ENCODE measurements at places on chromosomes 5 and 9.

DNA sequence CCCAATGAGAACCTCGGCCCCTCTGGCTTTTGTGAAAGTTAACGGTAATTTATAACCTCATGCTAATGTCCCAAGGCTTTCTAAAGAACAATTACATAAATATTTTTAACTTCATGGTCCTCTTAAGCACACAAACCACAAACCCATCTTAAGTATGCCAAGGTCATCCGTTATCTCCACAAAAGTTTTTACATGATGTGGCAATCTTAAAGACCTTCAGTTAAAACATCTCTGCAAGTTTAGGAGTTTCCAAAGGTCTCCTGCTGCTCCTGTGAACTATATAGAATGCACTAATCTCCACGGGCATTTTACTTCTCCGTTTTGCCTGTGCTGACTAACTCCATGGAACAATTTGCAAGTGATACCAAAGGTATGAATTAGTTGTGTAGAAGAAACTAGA lies 228.2 kb downstream of the TLE1 start:
- no peak for DNase-seq

DNA sequence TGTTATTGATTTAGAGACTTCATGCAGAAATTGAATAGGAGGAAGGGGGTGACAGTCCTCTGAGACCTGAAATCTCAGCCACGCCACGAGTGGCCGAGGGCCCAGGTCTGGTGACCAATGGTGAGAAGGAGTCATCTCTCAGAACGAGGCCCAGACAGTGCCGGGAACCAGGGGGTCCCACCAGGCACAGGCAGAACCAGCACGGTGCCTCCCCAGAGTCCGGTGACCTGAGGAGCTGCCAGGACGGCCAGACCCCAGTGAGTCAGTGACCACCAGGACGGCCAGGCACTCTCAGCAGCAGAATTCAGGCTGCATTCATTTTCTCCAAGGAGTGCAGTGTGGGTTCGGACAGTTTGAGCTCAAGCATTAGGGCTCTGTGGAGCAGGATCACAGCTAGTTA lies 43.8 kb upstream of the NKD2 start:
- DNase-seq = no peak

DNA sequence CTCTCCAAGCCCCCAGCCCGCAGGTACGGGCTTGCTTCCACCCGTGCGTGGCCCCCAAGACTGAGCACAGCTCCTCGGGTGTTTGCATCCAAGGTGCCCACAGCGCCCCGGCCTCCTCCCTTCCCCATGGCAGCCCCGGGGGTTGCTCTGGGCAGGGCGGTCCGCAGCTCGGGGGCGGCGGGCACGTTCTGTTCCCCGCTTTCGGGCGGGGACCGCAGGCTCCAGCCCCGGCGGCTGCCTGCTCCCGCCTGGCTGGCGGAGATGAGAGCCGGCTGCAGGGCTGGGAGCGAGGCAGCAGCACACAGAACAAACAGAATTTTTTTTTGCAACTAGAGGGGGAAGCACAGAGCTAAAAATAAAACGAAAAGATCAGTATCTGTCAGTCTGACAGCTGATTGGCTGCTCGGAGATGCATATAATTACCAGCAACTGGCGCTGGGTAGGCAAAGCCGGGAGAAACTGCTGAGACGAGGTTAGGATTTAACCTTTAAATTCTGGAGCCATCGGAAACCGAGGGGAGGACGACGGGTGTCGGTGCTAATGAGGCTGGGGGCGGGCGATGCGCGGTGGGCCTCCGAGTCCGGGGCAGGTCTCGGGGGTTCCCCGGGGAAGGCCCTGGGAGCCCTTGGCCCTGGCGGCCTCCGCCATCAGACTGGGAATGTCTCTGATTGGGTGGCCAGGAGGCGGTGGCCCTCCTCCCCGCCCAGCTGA lies 142.7 kb upstream of the IER5L start:
- DNase-seq = peak; percentile 80

DNA sequence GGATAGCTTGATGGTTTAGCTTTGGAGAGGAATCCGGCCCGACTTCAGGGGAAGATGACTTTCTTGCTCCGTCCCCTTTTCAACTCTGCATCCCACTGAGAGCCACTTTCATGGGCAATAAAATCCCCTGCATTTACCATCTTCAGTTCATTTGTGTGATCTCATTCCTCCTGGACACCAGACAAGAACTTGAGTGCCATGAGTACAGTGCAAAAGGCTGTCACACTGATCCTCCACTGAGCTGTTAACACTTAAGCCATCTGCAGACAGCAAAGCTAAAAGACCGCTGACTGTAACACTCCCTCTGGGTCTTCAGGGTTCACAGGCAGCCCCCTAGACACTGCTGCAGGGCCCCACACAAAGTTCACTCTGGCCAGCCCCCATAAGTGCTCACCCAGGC lies 48.3 kb upstream of the TCERG1 start:
- DNase-seq = no peak

DNA sequence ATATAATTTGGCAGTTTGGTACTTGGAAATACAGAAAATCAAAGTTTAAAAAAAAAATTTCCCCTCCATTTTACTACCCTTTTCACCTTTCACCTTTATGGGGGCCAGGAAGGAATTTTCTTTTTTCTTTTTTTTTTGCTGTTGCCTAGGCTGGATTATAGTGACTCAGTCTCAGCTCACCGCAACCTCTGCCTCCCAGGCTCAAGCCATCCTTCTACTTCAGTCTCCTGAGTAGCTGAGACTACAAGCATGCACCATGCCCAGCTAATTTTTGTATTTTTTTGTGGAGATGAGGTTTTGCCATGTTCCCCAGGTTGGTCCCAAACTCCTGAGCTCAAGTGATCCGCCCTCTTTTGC lies 9.1 kb downstream of the CHMP5 start:
- DNase-seq = no peak

DNA sequence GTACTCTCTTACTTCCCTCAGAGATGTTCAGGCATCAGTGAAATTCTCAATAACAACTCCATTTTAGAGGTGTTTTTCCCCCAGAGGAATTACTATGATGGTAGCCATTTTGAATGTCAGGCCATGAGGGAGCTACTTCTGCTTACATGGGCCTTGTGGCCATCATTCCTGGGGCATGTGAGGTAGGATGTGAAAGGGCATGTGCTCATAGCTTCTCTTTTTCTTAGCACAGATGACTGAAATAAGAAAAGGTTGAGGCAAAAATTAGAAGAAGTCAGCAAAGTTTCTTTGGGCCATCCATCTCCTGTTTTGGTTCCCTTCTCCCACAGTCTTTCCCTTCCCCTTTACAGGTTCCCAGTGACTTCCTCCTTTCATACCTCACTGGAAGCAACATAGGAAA lies 68.8 kb downstream of the FEM1C start:
- DNase-seq = no peak

- DNase-seq = no peak
Measured at GRCh38 chr9:76996700-76997099, 22.8 kb upstream of the FOXB2 start.

DNA sequence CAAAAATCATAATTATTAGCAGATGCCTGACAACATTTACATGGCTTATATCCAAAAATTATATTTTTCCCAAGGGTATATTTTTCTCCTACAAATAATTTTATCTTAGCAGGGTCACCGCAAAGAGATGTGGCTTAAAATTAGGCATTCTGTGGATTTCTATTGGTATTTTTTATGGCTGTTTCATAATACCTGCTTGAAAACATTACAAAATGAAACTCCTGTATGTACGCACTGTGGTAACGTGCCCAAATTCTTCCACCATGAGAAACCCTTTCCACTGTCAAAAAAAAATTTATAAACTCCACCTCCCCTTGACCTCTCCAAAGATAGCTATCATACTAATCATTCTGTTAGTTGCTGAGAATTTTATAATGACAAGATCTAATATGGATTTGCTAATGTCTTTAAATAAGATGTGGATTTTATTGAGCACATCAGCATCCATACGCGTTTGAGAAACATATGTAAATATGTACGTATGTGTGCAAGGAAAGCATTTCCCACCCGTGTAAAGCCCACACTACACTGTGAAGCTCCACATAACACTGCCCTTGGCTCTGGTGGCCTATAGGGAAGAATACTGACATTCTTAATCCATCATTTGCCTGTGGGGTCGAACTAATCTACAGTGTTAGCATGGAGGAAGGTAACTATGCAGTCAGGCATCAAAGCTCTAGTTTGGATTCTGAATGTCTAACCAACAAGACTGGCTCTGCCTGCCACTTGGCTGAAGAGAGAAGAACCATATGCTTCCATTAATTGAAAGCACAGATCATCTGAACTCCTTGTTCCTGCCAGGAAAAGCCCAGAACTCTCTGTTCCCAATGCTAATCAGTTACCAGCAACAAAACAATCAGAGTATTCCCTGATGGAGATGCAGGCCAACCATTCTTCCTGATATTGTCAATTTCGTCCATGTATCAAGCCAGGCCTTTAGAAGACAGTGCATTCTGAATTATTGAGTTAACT lies 244.7 kb downstream of the SPOCK1 start:
- DNase-seq = no peak

- no peak for DNase-seq
Measured at GRCh38 chr5:58085800-58086199, 374.1 kb downstream of the PLK2 start.

- DNase-seq = no peak
Measured at GRCh38 chr9:8800196-8800595, 1000.6 kb upstream of the DMAC1 start.

- DNase-seq = no peak
Measured at GRCh38 chr5:95976606-95977005, 15.0 kb upstream of the ELL2 start.

DNA sequence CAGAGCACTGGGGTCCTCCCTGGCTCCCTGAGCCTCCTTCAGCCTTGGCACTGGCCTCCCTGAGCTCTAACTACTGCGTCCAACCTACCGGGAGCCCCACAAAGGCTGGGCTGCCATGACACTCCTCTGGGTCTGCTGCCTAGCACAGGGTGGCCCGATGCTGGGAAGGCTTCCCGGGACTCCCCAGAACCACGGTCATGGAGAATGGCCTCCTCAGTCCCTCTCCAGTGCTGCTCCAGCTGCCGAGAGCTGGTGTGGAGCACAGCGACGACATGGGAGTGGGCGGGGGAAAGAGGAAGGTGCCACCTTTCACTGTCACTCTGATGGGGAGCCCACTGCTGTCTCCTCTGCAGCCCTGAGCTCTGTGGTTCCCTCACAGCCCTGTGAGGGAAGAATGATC lies 61.5 kb upstream of the RNF130 start:
- DNase-seq = no peak

DNA sequence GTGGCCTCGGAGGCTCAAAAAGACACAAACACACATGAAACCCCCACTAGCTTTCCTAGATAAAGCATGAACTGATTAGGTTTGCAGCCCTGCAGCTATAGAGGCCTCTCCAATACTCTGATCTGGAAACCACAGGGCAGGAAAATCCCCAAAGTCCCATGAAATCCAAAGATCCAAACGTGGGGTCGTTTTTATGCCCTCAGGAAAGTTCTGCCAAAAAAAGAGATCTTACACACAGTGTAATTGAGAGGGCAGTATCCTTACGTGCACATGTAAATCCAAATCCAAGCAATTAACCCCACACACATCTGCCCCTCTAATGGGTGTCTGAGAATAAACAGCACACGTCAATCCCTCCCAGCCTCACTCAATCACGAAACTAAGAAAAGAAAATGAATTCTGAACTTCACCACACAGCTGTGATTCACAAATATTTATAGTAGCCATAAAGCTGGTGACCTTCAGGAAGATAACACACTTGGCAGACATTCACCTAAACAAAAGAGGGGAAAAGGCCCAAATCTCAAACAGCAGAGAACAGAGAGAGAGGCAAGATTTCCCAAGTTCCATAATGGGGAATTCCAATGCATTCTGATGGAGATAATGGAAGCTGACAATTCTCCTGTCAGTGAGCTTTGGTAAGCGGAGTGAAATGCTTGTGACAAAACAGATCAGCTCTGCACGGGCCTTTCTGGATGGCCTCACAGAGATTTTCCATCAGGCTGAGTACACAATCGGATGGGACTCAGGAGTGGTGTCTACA lies 114.2 kb downstream of the SEMA5A start:
- no peak for DNase-seq

GRCh38 chr9:18689921-18690320 lies 216.0 kb downstream of the ADAMTSL1 start:
- DNase-seq = no peak

- DNase-seq = no peak
Measured at GRCh38 chr9:77495834-77496671, 152.1 kb downstream of the GNA14 start.

DNA sequence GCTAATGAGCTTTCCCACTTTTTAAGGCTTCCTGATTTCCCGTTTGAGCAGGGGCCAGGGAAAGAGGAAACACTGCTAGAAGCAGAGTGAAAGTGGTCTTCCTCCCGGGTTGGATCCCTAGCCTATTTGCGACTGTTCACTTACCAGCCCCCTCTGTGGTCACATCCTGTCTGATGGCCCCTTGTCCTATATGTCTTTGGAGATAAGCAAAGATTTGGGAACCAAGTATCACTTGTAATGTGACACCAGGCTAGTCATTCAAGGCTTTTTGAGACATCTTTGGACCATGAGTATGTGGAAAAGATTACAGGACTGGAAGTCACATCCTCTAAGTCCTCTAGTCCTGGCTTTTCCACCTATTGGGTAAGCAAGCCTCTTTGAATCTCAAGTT lies 6.1 kb downstream of the DNAJB5 start:
- no peak for DNase-seq

DNA sequence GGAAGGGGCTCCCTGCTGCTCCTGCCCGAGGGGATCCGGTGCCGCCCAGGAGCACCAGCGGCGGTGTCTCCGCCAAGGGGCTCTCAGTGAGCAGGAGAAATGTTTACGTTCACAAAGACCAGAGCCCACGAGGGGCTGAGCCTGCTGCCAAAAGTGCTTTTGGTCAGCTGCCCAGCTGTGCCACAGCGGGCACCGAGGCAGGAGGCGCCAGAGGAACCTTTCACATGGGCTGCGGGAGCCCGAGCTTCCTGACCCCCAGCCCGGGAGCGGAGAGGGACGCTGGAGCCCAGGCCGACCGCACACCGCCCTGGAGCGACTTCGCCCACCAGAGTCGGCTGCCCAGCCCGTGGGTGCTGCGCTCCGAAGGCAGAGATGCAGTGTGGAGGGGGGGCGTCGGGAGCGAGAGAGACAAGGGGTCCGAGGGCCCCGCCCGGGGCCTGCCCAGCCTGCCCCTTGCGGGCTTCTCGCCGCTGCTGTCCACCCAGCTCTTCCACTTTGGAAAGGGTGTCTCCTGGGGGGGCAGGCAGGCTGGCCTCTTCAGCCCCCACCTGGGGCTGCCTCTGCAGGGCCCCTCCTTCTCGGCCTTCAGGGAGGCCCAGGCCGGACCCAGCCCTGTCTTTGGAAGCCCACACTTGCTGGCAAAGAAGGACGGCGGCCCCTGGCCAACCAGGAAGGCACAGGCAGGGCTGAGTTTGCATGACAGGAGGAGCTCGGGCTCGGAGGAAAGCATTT lies 7.9 kb downstream of the PPP1R26 start:
- no peak for DNase-seq

- DNase-seq = no peak
Measured at GRCh38 chr9:121788686-121789366, 137.4 kb downstream of the DAB2IP start.

GRCh38 chr5:136642976-136643375 lies 277.6 kb upstream of the TRPC7 start:
- no peak for DNase-seq

DNA sequence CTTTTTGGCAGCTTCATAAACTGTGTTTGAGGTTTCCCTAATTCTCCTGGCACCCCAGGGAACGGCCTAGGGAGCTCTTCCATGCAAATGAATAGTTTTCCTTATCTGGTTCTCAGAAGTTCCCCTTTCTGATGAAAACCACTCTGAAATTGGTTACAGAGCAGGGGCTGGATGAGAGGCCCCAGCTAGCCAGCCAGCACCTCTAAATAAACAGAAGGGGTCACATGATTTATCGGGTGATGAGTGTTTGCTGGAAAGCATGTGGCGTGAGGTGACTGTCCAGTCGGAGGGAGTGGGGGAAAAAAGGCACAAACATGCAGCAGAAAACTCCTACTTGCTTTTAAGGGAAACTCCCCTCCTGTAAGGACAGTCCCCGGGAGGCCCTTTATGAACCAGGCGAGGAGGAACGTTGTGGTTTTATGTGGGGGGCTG lies 261.2 kb upstream of the ANKRD55 start:
- DNase-seq = peak; percentile 20
